Right atrium auricular region (tissue), 2 donors: ENCODE measurements at places on chromosomes 5 and 9.

DNA sequence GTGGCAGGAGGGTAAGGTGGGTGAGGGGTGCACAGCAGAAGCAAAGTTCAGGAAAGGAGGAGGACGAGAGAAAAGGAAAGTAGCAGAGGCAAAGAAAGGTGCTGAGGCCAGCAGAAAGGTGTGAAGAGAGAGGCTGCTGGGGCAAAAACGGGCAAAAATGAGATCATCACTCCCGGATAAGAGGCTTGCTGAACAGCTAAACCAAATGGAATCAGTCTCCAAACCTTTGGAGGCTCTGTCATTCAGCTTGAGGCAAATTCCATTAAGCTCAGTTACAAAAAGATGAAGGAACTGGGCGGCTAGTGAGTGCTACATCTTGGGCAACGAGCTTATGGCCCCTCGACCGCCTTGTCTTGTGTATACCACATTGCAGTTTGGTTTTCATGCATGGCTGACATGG is 136.4 kb downstream of the FSTL4 start:
- no peak for DNase-seq

- DNase-seq = no peak
Measured at GRCh38 chr9:124595743-124596142, 88.5 kb upstream of the NR5A1 start.

GRCh38 chr9:114303977-114304376 is 18.9 kb upstream of the ORM1 start:
- DNase-seq = no peak

- DNase-seq = peak; percentile 50
Measured at GRCh38 chr5:1736889-1737711, 62.5 kb downstream of the MRPL36 start.

- DNase-seq = no peak
Measured at GRCh38 chr9:96508227-96508940, 58.4 kb downstream of the HABP4 start.

- DNase-seq = no peak
Measured at GRCh38 chr5:14365831-14366430, 215.7 kb upstream of the OTULINL start.

GRCh38 chr9:87568401-87568800 is 70.7 kb downstream of the DAPK1 start:
- DNase-seq = no peak

GRCh38 chr5:120901199-120901598 is 437.1 kb downstream of the PRR16 start:
- DNase-seq = no peak

DNA sequence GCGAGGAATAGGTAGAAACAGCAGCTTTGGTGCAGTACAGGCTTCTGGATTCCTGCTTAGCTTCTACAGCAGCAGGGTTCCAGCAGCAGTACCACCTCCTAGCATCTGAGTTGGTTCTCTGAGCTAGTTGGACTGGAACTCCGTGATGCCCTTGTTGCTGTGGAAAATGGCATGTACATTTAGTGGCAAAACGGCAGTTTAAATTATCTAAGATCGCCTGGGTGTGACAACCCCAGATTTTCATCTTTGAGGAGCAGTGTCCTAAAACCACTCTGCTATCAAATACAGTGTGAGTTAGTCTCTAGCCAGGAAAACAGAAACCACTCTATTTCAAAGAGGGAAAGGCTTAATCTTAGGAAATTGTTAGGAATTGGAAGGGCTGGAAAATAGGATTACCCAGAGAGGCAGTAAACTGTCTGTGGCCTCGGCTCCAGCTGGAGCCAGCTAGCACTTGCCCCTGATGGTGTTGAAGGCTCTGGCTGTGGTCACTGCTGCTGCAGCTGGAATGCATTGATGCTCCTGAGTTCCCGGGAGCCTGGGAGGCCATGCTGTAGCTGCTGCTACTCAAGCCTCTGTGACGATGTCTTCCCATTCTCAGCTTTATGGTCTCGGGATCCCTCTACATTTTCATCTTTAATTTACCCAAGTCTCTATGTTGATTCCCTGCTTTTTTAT is 29.4 kb downstream of the RAD23B start:
- DNase-seq = no peak

DNA sequence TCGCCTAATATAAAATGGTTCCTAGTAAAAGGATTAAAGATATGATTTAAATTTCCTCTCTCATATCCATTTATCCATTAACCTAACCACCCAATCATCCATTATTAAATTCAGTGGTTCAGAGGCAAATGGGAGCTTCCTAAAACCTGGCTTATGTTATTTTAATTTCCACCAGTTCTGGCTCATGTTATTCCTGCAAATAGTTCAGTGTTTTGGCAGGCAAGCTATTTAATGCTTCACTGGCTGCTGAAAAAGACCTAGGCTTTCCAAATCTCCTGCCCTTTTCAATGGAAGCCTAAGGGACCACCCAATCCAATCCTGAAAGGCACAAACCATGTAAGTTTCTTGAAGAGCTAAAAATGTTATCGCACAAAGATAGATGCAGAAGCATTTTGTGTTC is 52.3 kb downstream of the POC5 start:
- no peak for DNase-seq

DNA sequence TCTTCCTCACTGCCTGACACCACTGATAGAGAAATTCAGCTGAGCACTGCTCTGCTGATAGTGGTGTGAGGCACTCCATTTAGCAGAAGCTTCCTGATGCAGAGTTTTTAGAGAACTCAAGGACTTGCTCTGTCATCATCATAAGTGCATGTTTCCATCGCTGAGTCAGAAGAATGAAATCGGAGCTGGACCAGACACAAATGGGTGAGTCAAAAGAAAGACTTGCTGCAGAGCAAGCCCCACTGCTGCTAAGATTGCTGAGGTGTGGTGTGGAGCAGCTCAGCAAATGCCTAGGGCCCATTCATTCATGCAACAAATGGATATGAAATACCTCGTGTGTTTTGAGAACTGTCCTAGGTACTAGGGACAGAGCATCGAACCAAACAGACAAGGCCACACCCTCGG is 410.2 kb upstream of the SLC30A5 start:
- no peak for DNase-seq

- no peak for DNase-seq
Measured at GRCh38 chr5:137669811-137670210, 66.1 kb downstream of the KLHL3 start.

DNA sequence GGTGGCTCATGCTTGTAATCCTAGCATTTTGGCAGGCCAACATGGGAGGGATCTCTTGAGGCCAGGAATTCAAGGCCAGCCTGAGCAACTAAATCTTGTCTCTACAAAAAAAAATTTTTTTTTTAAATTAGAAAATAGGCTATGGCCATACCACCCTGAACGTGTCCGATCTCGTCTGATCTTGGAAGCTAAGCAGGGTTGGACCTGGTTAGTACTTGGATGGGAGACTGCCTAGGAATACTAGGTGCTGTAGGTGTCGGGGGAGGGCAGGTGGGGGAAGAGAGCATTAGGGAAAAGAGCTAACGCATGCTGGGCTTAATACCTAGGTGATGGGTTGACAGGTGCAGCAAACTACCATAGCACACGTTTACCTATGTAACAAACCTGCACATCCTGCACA is 39.5 kb downstream of the DDX4 start:
- no peak for DNase-seq

DNA sequence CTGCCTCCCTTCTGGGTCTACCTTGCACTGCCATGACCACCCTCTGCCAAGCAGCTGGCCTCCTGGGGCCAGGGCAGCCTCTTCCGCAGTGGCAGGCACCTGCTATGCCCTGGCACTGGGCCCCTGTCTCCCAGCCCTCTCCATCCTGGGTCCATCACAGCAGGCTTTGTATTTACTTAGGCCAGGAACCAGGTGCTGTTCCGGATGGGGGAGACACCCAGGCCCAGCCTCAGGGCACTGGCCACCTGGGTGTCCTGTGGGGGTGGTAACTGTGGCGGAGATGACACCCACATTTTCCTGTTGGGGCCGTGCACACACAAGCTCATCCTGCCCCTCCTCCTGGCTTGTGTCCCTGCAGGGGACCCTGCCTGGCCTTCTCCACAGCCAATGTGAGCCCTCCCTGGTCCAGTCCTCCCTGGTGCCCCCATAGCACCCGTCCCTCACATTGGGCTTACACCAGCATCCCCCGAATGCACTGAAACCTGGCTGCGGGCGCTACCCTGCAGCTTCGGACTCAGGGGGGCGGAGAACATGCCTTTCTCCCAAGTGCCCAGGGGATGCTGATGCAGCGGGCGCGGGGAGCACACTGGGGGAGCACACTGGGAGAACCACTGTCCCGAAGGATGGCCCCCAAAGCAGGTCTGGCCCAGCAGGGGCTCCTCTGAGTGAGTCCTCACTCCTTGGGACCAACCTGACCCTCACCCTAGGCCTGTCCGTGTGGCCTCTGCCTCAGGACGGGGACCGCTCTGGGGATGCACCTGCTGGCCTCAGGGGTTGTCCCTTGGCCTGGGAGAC is 17.9 kb downstream of the FAM163B start:
- DNase-seq = no peak

- DNase-seq = no peak
Measured at GRCh38 chr9:135216791-135217441, 129.4 kb downstream of the OLFM1 start.
